ENCODE measurements at places on chromosomes 16 and 17.

DNA sequence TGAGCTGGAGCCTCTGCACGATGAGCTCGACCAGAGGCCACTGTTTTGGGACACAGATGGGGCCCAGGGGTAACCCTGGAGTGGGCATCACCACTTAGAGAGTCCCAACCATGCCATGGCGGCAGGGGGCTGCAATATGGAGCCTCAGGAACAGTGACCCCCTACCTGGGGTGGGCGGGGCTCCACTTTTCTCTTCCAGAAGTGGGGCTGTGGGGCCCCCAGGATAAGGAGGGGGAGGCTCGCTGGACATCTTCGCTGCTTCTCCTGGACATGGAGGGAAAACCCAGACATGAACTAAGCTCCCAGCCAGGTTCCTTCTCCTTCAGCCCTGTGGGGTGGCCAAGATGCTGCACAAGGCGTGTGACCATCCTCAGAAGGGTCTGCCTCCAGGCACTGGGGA is 24.7 kb downstream of the CDIP1 start:
- no peak for DNase-seq

DNA sequence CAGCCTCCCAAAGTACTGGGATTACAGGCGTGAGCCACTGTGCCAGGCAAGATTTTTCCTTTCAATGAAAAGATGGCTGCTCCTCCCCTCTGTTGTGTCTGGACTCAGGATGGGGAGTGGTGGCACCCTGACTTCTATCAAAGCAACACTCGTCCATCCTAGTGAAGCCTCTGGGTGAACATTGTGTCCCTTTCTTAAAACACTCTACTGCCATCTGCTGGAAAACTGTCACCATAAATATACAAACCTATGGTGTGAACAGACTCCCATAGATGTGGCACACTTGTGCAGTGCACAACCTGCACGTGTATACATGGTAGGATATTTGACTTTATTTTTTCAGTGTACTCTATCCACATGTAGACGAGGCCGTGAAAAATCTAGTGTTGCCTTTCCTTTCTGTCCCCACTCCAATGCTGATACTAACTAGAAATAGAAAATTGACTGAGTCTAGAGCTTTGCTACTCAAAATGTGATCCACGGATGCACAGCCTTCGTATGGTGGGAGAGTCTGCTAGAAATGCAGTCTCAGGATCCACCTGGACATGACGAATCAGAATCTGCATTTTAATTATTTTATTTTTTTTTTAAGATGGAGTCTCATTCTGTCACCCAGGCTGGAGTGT is 55.9 kb upstream of the PLCG2 start:
- DNase-seq, result peak; percentile 72

GRCh38 chr16:87140211-87141200 is 176.7 kb downstream of the C16orf95 start:
- DNase-seq, result no peak

DNA sequence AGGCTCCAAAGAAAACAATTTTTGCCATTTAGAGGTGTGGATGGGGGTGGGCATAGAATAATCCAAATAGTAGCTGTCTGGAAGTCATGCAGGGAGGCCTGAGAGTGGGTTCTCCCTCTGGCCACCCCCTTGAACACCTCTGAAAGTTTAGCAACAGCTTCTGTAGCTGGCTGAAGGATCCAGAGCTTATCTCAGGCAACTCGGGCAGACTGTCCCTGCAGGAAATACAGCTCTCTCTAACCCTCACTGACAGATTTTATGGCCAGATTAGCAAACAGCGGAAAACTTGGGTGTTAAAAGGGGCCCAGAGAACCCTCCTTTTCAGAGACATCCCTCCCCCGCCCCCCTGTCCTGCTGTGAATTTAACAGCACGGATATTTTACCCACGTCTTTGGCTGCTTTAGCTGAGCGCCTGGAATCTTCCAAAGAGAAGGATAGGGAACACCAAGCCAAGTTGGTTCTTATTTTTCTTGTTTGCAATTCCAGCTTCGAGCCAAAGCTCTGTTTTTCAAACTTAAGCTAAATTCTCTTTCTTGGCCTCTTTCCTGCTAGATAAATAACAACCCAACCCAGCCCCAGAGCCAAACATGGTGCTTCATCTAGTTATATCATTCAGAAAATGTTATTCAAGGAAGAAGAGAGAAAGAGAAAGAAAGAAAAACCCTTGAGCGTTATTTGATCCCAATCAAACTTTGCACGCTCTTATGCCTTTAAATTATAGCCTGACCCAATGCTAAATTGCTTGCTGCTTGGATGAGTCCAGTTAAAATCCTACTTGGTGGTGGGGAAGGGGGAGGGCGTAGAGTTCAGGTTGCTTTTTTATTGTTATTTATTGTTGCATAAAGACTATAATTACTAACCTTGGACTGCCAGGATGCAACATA is 2.3 kb upstream of the HOXB2 start:
- no peak for DNase-seq

DNA sequence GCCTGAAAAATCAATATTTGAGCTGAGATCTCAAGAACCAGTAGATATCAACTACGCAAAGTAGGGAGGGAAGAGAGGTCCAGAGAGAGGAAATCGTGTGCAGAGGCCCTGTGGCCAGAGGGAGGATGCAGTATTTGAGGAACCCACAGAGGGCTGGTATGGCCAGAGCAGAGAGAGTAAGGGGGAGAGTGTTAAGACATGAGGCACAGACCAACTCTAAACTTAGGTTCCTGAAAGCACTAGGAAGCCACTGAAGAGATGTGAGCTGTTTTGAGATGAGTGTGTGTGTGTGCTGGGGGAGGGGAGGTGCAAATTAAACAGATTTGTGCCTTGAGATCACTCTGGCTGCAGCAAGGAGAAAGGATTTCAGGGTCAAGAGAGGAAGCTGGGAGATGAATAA is 10.9 kb downstream of the SLC13A2 start:
- DNase-seq, result no peak

GRCh38 chr16:83933885-83934683 is 19.0 kb upstream of the OSGIN1 start:
- no peak for DNase-seq

DNA sequence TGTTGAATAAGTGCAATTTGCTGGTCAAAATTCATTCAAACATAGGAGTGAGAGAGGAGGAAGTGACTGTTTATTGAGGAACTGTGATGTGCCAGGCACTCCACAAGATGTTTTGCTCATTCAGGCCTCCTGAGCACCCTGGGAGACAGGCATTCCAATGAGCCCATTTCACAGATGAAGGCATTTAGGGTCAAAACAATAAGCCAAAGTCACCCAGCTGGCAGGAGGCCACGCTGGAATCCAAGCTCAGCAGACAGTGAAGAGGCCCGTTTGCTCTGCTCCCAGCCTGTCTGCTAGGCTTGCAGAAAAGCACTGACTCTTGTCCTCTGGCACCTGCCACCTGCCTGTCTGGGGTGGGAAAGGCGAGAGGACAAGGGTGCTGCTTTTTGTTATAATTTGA is 10.1 kb upstream of the SLC25A39 start:
- no peak for DNase-seq

DNA sequence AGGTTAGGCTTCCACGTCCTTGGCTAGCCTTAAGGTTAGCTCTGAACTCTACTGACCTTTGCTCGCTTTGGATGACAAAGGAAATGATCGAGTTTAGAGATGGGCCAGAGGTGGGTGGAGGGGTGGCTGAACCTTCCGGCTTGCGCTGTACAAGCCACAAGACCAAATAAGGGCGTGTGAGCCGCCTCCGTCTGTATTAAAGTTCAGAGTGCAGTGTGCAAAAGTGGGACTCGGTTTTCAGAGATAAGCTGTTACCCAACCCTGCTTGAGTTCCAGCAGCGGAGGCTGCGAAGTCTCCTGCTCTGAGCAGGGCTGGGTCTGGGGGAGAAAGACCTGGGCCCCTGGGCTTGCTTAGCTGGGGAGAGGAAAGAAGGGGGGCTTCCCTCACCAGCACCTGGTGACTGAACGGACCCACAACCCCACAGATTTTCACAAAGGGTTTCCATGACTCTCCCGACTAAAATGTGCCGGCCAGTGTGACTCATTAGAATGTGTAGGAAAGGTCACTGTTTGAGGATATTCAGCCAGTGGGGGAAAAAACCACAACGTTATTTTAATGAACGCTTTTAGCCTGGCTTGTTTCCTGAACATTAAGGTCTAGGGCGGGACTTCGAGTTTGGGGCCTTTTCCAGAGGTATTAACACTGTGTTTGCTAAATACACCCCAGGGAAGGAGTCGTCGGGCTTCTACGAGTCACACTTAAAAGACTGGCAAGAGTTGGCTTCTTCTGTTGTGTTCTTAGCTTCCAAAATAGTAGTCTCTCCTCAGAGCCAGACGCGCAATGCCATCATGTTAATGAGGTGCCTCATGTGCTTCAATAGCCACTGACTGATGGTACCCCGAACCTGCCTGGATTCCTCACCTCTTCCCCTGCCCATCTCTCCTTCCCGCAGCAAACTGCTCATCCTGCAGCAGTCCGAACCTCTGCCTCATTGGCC is 67.0 kb downstream of the CENPV start:
- DNase-seq, result peak; percentile 93

DNA sequence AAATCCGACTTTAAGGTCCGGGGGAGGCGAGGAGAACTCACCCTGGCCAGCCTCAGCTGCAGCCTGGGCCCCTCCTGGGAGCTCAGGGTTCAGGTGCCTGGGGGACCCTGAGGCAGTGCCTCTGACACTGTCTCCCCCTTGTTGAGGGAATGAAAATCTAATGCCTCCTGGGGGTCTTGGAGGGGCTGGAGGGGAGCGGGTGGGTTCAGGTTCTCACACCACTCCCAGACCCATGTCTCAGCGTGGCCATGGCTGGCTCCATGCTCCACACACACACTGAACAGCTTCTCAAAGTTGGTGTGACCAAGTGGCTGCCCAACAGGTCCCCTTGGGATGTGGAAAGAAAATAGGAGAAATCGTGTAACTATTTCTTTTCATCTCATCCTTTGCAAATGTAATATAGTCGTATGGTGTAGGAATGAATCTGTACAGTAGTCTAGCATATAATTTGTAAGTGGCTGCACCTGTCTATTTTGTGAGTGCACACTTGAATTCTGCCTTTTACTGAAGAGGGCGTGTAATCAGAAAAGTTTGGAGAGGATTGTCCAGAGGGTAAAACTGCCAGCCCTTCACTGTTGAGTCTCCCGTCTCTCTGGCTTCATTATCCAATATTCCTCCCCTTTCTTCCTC is 788 bp upstream of the PRCD start:
- DNase-seq, result no peak

DNA sequence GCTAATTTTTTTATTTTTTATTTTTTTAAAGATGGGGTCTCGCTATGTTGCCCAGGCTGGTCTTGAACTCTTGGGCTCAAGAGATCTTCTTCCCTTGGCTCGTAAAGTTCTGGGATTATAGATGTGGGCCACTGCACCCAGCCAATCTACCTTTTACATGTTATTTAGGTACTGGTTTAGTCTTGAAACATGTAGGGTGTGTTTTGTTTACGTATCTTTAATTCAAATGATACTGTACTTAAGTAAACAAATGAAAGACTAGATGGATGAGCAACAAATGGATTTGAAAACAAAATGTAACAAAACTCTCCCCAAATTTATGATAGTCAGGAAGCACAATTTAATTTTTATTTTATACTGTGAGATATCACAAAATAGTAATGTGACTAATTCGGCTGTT is 207.7 kb downstream of the LGALS9B start:
- DNase-seq, result no peak

- no peak for DNase-seq
Observed at GRCh38 chr16:12526515-12526914, 277.2 kb downstream of the CPPED1 start.

DNA sequence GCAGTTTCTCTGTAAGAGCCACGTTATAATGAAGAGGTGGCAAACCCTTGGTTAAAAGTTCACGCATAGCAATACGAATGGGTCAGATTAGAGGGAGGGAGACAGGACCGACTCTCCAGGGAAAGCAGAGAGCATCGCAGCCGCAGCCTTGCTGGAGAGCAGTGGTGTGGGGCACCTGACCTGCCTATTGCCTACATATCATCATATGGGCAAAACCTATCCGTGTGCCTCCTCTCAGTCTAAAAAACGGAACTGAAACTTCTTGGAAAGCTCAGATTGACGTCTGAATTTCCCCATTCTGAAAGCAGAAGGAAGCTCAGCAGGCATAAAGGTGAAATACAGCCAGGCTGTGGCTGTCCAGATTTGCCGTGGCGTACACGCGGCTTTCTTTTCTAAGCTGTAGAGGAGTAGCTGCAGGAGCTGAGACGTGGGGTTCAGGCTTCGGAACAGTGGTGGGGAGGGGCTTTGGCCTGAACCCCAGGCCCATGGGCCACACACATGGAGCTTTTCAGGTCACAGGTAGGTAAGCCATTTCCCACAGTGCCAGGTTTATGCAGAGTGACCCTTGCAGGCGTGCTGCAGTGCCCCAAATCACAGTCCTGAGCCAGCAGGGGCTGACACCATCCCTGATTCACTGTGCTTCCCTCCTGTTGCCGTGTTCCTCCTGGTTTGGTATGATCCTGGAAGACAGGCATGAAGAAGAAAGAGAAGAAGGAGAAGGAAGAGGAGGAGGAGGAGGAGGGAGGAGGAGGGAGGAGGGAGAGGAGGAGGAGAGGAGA is 41.6 kb upstream of the TNRC6C start:
- DNase-seq, result no peak

DNA sequence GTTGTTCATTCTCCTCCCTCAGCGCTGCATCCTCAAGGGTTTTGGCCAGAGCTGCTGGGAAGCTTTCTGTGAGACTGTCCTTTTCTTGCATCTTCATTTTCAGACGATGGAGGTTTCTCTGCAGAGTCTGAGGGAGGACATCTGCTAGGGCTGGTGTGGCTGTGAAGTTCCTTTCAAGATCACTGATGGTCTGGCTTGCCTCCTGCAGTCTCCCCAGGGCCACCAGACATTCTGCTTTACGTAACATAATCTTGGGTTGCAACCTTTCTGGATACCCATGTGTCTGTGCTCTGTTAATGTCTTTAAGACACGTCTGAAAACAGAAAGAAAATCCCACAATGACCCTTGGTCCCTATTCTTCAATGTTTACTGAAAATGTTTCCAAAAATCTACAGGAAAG is 29.0 kb downstream of the SMYD4 start:
- DNase-seq, result no peak

DNA sequence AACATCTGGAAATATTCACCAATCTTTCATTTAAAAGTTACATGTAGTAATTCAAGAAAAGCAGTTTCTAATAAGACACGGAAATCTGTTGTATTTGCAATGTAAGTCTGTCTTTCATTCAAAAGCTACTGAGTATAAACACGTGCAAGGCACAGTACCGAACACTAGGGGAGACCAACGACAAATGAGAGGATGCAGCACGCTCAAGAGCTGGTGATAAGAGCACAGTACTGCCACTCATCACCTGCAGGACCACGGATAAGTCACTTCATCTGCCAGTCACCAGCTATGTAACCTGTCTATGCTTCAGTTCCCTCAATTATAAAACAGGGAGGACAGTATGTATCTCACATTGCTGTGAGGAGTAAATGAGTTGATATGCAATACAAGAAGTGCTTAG is 67.1 kb downstream of the CLEC18A start:
- DNase-seq, result peak; percentile 1

- peak; percentile 9 for DNase-seq
Observed at GRCh38 chr16:51155820-51156806, 5.0 kb upstream of the SALL1 start.

DNA sequence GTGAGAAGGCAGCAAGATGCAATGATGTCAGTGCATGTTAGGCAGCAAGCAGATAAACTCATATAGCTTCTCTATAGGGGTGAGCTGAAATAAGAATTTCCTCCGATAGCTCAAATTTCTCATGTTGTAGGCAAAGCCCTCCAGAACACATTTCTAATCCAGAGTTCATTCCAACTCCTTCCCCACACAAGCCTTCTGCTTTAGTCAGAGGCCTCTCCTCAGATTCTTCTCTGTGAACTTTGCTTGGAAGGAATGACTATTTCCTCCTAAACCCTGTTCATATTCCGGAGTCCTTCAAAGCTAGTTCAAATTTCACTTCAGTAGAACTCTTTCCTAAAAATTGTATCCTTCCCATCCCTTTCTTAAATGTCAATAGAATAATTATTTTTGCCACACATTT is 144.8 kb downstream of the KCNJ2 start:
- no peak for DNase-seq

Measured in fibroblast of the conjunctiva (primary cell).